Fibroblast of upper back skin (primary cell): ENCODE measurements at places on chromosomes 1 and 21.
A peak's percentile ranks its signal among the peaks of the same experiment; 100 is the strongest.

DNA sequence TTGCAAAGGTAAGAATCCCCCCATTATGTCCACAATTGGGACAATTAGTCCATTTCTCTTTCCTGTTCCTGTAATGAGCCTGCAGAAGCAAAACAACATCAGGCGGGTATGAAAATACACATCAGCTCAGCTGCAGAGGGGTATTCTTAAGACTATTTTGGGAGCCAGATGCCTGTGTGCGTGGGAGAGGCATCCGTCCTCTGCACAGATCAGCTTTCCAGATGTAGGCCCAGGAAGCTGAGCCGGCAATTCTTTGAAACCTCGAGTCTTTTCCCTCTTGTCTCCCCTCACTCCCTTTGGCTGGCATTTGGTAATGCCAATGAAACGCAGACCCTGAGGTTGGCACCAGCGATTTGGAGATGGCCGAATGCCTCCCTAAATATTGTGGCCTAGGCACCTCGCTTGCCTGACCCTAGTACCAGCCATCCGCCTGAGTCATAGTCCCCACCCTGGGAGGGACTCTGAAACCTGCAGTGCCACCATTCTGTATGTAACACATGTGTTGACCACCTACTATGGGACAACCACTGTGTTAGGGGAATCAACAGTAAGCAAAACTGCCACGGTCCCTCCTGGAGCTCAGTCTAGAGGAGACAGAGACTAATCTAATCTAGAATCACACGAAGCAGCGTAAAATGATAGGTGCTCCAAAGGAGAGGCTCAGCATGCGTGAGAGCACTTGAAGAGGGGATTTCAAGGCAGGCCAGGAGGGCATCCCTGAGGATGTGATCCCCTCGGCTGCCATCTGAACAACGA, 603.0 kb downstream of the MATN1 start:
- DNase-seq, result no peak

GRCh38 chr21:39314143-39315027, 953 bp upstream of the BRWD1 start:
- DNase-seq, result peak; percentile 66

DNA sequence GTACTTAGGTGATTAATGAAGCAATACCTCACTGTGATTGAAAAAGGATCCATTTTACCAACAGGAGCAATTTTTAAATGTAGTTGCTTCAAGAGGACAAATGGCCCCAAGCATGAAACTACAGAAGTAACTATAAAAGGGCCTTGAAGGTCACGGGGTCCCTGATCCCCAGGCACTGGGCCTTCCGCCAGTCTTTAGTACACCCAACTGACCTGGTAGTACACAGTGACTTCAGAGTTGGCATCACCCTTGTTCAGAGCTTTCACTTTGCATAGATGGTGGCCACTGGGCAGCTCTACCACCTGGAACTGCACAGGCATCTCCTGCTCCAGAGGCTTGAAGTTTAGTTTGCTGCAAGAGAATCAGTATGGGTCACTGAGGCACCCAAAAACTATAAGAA, 84.3 kb downstream of the NRDC start:
- no peak for DNase-seq

- no peak for DNase-seq
Observed at GRCh38 chr1:63612971-63613370, 19.8 kb downstream of the PGM1 start.

GRCh38 chr1:50531027-50531426, 107.8 kb upstream of the DMRTA2 start:
- no peak for DNase-seq

- no peak for DNase-seq
Observed at GRCh38 chr21:43317254-43317748, 109.6 kb downstream of the SIK1 start.

- DNase-seq, result peak; percentile 11
Observed at GRCh38 chr1:15304708-15305467, 57.9 kb downstream of the FHAD1 start.

DNA sequence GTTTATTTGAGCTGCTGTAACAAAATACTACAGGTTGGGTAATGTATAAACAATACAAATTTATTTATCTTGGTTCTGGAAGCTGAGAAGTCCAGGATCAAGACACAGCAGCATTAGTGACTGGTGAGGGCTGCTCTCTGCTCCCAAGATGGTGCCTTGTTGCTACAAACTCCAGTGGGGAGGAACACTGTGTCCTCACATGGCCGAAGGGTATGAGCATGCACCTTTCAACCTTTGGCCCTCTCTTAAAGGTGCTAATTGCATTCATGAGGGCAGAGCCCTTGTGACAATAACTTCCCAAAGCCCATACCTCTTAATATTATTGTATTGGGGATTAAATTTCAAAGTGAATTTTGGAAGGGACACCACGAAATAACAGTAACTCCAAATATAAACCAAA, 55.3 kb upstream of the ATP1B1 start:
- DNase-seq, result no peak
